Psoas muscle (tissue), 8 donors: ENCODE measurements at places on chromosomes 7 and 10. TPM values are rescaled to one million over a fixed set of nuclear protein-coding genes. Genes with fewer than 3 reads are reported as not detected.

Gene TEX36
- total RNA-seq = not detected

DNA sequence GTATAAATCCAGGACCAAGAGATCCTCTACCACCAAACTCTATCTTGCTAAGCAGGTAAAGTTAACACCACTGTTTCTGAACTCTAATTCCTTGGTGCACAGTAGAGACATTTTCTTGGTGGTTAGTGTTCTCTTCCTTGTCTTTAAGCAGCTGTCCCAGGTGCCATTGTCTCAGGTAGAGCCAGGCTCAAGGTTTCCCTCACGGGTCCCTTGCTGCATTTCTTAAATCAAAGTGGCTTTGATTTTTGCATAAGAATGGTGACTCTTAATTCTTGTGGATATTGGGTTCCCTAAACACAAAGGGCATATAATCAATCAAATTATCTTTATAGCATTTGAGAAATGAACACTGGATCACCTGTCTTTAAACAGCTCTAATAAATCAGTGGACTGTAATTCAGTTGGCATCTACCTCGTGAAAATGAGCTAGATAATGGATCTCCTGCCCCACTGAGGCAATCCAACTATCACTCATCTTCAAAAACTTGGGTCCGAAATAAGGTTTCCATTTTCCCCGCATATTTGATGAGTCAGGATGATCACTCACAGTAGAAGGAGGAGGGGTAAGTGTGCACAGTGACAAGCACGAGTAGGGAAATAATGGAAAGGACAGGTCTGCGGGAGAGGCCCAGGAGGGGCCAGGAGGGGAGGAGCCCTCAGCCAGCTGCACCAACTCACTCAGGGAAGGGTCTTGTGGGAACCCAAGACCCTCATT is 2.4 kb downstream of the ABCC2 start:
- no peaks in the 10 kb centered on the region for H3K36me3 ChIP-seq
- no peak for DNase-seq
- no peak overlapping the region for H3K4me3 ChIP-seq
- H3K27ac ChIP-seq = no peak overlapping the region

Gene GIMAP1
- total RNA-seq = 1.8 TPM

DNA sequence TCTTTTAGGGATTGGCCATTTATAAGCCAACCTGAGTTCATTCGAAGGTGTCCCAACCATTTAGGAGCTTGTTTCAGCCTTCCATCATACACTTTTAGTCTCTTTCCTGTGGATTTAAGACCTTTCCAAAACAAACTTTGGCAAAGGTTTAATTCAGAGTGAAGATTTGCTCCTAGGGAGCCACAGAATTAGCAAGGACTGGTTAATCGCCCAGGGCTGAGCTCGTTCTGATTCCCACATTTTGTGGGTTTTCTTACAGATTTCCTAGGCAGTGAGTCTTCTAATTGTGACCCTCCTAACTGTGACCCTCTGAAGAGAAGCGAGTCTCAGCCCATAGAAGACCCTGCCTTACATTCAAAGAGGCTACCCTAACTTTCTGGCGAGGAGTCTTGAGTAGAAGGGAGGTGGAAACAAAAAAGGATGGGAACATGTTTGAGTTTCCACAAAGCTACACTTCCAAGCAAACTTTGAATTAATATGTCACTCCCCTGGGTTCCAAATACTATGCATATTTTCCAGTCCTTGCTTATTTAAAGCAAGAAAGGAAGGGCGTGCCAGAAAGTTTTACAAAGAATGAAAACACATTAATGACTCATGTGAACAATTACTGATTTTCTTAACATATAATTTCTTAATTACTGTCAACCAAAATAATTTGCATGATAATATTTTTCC is 118.3 kb downstream of the ARID5B start:
- H3K4me3 ChIP-seq = no peak overlapping the region
- H3K4me1 ChIP-seq = peaks cover 48% of the 10 kb centered on the region
- H3K27ac ChIP-seq = peak overlapping the region; percentile 28
- no peak for DNase-seq

DNA sequence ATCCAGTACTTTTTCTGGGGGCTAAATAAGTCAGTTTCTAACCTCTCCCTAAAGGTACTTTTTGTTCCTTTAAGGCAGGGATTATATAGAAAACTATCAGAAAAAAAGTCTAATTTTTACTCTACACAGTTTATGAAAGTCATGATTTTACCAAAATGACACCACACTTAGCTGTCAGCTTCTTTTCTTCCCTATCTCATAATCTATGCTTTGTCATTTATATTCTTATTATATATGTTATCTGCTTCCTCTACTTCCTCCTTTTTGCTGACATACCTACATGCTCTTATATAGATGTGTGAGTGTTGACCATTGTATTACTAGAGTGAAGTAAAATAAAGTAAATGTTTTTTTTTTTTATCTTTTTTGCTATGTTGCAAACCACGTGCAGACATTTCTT is 203.9 kb upstream of the CHRM2 start:
- DNase-seq = no peak
- H3K4me3 ChIP-seq = no peak overlapping the region
- H3K4me1 ChIP-seq = no peaks in the 10 kb centered on the region
- H3K27me3 ChIP-seq = no peaks in the 10 kb centered on the region
- H3K36me3 ChIP-seq = no peaks in the 10 kb centered on the region

Gene ZNF804B
- total RNA-seq = not detected

DNA sequence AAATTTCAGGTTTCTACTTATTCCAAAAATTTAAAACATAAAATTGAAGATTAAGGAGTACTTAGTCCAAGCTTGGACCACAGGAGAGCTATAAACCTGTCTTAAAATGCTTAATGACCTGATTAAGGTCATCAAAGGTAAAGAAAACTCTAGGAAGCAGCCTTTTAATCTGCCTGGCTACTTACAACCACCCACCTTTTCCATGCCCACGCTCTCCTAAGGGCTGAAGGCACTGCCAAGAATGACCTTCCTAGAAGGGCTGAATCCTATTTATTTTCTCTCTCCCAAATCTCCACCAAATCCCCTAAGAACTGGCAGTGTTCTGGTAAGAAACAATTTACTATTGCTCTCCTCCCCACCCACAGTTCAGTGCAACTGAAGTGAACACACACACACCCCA is 6.8 kb downstream of the MPP7 start:
- H3K27ac ChIP-seq = peak overlapping the region; percentile 44
- H3K36me3 ChIP-seq = no peaks in the 10 kb centered on the region
- peaks cover 39% of the 10 kb centered on the region for H3K4me1 ChIP-seq
- H3K4me3 ChIP-seq = no peak overlapping the region

Gene UPF2
- total RNA-seq = 25.3 TPM

- no peak for DNase-seq
- peaks cover 16% of the 10 kb centered on the region for H3K36me3 ChIP-seq
- no peaks in the 10 kb centered on the region for H3K27me3 ChIP-seq
- H3K27ac ChIP-seq = no peak overlapping the region
- no peaks in the 10 kb centered on the region for H3K4me1 ChIP-seq
These were observed 14.5 kb upstream of the ZNF282 start for GRCh38 chr7:149180722-149181449.

- H3K36me3 ChIP-seq = peaks cover 3% of the 10 kb centered on the region
- H3K4me3 ChIP-seq = no peak overlapping the region
- peak overlapping the region; percentile 73 for H3K27ac ChIP-seq
- no peak for DNase-seq
- peaks cover 87% of the 10 kb centered on the region for H3K4me1 ChIP-seq
- H3K27me3 ChIP-seq = no peaks in the 10 kb centered on the region
These were observed 11.1 kb downstream of the YWHAG start for GRCh38 chr7:76347710-76348109.

- H3K4me3 ChIP-seq = no peak overlapping the region
- H3K36me3 ChIP-seq = peaks cover 16% of the 10 kb centered on the region
- H3K27ac ChIP-seq = no peak overlapping the region
- H3K4me1 ChIP-seq = no peaks in the 10 kb centered on the region
- DNase-seq = no peak
- no peaks in the 10 kb centered on the region for H3K27me3 ChIP-seq
These were observed 17.6 kb downstream of the SLC35B4 start for GRCh38 chr7:134298902-134299683.

Gene TUBAL3
- 0.16 TPM for total RNA-seq

DNA sequence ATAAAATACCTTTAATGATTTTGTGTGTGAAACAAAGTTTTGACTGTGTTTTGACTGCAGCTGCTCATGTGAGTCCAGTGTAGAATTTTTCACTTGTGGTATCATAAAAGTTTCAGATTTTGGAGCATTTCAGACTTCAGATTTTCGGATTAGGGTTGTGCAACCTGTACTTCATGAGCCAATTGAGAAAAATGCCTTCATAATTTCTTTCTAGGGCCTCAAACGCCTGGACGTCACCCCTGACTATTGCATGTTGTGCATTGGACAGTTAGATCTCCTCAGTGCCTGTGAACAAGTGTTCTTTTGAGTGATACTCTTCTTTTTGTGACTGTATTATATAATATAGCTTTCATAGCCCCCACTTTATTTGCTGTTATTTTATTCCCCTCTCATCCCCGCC is 161.1 kb downstream of the AUTS2 start:
- peaks cover 4% of the 10 kb centered on the region for H3K4me1 ChIP-seq
- no peaks in the 10 kb centered on the region for H3K27me3 ChIP-seq
- no peaks in the 10 kb centered on the region for H3K36me3 ChIP-seq
- no peak for DNase-seq
- H3K4me3 ChIP-seq = no peak overlapping the region
- no peak overlapping the region for H3K27ac ChIP-seq

Gene HNRNPA2B1
- total RNA-seq = 468 TPM

GRCh38 chr7:94355454-94355853 is 39.2 kb upstream of the COL1A2 start:
- no peak overlapping the region for H3K4me3 ChIP-seq
- H3K27me3 ChIP-seq = no peaks in the 10 kb centered on the region
- H3K27ac ChIP-seq = no peak overlapping the region
- H3K36me3 ChIP-seq = no peaks in the 10 kb centered on the region
- no peaks in the 10 kb centered on the region for H3K4me1 ChIP-seq

Gene AZGP1
- total RNA-seq = 0.82 TPM

Gene ZNF239
- 3.8 TPM for total RNA-seq

Gene HEPACAM2
- total RNA-seq = not detected

DNA sequence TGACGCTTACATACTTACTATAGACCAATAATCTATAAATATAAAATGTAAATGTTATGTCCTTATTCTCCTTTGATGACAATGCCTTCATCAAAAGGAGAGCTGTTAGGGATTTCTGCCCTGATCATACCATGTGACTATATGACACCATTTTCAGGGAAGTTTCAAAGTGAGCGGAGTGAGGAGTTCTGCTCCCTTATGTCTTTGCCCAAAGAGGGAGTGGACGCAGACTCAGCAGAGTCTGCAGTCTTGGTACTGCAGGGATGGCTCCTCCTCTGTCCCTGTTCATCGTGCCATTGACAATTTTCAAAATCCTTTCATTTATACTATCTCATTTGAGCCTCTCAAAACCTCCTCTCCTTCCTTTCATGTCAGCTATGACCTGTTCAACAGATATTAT is 27.9 kb downstream of the HYAL4 start:
- H3K27me3 ChIP-seq = no peaks in the 10 kb centered on the region
- no peak for DNase-seq
- H3K4me1 ChIP-seq = peaks cover 3% of the 10 kb centered on the region
- no peak overlapping the region for H3K27ac ChIP-seq

- no peaks in the 10 kb centered on the region for H3K36me3 ChIP-seq
- H3K4me3 ChIP-seq = no peak overlapping the region
These were observed 79.4 kb upstream of the LRRN3 start for GRCh38 chr7:111011520-111011919.

DNA sequence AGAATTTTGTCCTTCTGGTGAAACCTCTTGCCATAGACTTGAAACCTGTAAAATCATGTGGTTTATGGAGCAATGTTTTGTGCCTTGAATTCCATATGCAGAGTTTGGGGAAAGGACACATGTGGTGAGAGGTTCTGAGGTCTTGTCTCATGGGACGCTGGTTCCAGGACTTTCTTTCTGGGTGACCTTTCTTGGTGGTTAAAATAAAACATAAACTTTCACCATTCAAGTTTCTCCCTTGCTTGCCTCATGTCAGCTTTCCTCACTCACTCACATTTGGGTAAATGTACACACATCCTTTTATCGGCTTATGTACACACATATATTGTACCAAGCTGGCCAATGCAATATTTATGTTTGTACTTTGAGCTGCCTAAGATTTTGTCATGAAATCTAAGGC is 144.9 kb upstream of the CELF2 start:
- no peak overlapping the region for H3K4me3 ChIP-seq
- peaks cover 9% of the 10 kb centered on the region for H3K4me1 ChIP-seq
- no peak for DNase-seq
- H3K36me3 ChIP-seq = no peaks in the 10 kb centered on the region

- no peaks in the 10 kb centered on the region for H3K4me1 ChIP-seq
- DNase-seq = no peak
- no peaks in the 10 kb centered on the region for H3K36me3 ChIP-seq
These were observed 182.8 kb downstream of the ZWINT start for GRCh38 chr10:56178210-56178609.

Gene C10orf105
- not detected for total RNA-seq

DNA sequence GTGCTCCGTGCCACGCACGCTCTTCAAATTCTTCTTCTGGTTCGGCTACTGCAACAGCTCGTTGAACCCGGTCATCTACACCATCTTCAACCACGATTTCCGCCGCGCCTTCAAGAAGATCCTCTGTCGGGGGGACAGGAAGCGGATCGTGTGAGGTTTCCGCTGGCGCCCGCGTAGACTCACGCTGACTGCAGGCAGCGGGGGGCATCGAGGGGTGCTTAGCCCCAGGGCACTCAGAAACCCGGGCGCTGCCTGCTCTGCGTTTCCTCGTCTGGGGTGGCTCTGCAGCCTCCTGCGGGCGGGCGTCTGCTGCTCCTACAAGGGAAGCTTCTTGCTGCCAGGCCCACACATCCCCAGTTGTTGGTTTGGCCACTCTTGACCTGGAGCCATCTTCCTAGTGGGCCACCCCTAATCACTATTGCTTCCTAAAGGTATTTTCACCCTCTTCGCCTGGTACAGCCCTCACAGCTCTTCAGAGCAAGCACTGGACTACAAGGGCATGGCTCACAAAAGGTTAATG is 2.5 kb downstream of the ADRA2A start:
- no peak for DNase-seq
- H3K4me3 ChIP-seq = no peak overlapping the region
- H3K36me3 ChIP-seq = no peaks in the 10 kb centered on the region
- peaks cover 16% of the 10 kb centered on the region for H3K4me1 ChIP-seq

Gene OGDH
- total RNA-seq = 500 TPM

DNA sequence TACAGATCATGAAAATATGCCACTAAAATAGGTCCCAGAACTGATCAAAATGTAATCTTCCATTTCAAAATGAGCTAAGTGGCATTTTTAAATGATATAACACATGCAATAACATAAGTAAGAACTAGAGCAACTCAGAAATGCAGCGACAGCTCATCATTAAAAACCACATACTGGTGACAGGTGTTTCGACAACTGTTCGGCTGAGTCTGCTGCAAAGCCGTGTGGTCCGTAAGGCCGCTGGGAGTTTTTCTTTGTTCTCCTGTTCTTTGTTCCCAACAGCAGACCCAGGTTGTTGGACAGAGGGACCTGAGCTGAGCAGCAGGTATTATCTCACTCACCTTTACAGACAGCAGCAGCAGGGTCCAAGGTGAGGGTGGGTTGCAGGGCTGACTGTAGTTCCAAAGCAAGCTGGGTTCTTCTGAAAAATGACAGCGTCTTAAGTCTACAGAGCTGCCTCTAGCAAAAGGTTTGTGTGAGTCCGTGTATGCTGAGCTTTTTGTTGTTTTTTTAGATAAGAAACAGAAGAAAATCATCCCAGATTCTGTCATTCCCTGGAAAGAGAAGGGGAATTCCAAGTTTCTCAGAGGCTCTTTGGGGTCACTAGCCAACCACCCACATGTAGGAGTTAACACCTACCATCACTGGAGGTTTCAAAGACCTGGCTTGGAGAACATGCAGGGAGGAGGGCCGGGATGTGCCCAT is 45.4 kb upstream of the MACROH2A2 start:
- H3K27ac ChIP-seq = no peak overlapping the region
- no peak for DNase-seq
- no peak overlapping the region for H3K4me3 ChIP-seq

Gene DPYSL4
- total RNA-seq = 0.82 TPM
